ENCODE measurements at places on chromosomes 5 and 9.

GRCh38 chr5:5932824-5933223 lies 445.5 kb downstream of the MED10 start:
- no peak for DNase-seq

GRCh38 chr9:81720450-81721086 lies 31.2 kb upstream of the TLE1 start:
- no peak for DNase-seq

- DNase-seq: no peak
Observed at GRCh38 chr9:126709241-126709640, 95.5 kb downstream of the LMX1B start.

DNA sequence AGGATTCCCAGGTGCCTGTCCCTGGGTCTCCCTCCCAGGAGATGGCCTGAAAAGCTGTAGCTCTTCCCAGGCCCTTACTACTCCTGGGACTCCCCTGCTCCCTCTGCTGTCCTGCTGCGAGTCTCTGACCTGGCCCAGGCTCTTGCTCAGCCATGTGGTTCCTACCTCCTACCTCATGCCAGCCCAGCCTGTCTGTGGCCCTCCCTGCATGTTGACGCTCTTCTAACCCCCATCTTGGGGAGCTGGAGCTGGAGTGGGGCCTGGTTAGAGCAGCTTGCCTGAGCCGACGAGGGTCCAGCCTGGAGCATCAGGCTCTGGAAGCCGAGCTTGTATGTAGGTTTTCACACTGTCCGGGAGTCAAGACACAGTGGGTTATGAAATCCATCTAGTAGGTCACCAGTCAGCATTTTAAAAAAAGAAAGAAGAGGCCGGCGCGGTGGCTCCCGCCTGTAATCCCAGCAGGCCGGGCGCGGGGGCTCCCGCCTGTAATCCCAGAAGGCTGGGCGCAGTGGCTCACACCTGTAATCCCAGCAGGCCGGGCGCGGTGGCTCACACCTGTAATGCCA lies 244.4 kb downstream of the FANCC start:
- no peak for DNase-seq

GRCh38 chr9:4615251-4615650 lies 46.8 kb upstream of the PLPP6 start:
- DNase-seq: no peak

GRCh38 chr5:174313615-174314014 lies 268.1 kb downstream of the NSG2 start:
- DNase-seq: no peak

DNA sequence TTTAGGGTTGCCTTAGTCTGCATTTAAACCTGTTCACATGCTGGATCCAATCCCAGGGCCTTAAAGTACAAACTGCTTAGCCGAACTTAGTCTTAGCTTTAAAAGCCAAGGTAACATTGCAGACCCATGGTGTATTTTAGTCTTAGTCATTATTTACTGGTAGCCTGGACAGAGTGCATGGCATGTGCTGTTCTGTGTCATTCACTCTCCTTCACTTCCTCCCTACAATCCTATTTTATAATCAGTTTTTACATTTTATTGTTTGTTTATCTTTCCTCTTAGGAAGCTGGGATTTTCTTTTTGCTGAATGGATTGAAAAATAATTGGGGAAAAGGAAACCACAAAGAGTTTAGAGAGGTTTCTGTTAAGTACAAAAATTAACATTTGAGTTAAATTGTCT lies 29.4 kb upstream of the TAL2 start:
- DNase-seq: no peak

GRCh38 chr9:130107955-130108354 lies 54.2 kb downstream of the GPR107 start:
- no peak for DNase-seq

- DNase-seq: no peak
Observed at GRCh38 chr9:87594194-87594593, 96.5 kb downstream of the DAPK1 start.

DNA sequence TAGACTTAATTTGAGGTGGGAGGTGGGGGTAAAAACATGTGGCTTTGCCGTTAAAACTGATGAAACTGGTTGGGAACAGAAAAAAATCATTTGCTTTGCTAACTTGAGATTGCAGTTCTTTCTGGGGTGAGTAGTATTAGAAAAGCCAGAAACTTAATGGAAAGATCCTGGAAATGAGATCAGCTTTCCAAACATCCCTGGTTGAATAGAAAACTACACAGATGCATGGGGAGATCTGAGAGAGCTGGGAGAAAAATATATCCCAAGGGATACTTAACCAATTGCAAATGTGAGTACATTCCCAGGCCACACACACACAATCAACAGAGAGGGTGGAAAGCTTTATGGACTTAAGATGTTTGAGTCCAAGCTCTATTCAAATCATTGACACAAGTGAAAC lies 222.3 kb downstream of the YTHDC2 start:
- DNase-seq: no peak

DNA sequence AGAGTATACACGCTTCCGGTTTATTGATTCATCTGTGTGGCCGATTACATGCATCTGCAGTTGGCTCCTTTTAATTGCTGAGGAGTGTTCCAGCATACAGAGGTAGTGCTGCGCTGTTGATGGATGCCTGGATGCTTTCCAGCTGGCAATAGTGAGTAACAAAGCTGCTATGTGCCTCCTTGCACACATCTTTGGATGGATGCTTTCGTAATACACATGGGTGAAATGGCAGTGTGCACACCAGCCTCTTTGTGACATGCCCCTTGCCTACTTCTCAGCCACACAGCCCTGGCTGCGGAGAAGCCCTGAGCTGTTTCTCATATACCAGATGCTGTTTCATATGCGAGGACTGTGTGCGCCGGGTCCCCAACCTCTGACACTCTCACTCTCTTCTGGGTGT lies 151.0 kb downstream of the GADD45G start:
- DNase-seq: no peak

DNA sequence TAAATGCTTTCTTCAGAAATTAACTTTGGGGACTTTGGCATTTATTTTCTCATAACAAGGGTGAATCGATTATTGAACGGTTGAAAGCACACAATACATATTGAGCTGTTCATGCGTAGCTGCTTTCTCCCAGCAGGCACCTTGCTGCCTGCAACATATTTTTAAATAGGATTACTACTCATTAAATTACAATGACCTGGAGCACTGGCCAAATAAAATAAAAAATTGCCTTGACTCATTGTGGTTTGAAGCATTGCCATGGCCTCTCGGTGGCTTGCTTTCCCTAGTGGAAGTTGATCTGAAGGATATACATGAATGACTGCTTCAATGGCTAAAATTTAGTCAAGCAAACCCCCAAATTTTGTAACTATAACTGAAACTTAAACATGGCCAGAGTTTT lies 181.6 kb upstream of the NUDT12 start:
- DNase-seq: no peak

DNA sequence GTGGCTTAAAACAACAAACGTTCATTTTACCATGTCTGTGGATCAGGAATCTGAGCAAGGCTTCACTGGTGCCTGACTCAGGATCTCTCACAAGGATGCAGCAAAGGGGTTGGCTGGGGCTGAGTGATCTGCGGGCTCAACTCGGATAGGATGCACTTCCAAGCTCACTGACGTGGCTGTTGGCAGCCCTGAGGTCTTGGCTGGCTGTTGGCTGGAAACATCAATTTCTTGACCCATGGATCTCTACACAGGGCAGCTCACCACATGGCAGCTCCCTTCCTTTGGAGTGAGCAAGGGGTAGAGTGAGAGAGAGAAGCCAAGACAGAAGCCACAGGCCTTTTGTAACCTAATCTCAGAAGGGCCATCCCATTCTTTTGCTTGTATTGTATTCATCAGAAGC lies 202.1 kb downstream of the NXNL2 start:
- DNase-seq: no peak

DNA sequence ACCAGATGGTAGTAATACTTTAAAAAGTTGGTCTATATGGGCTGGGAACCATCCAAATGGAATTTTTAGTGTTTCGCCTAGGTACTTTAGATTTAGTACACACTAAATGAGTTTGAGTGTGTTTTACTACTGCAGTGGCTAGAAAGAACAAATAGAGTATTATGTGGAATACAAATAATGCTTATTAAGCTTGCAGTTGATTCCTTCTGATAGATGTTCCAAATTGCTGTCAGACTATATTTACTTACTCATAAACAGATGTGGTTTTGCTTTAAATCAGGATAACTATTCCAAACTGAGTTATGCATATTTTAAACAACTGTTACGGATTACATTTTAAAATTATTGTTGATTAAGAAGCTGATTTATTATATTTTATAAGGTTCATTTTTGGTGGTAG lies 103.3 kb downstream of the ZSWIM6 start:
- DNase-seq: no peak

GRCh38 chr9:99023831-99024230 lies 80.1 kb downstream of the COL15A1 start:
- no peak for DNase-seq

DNA sequence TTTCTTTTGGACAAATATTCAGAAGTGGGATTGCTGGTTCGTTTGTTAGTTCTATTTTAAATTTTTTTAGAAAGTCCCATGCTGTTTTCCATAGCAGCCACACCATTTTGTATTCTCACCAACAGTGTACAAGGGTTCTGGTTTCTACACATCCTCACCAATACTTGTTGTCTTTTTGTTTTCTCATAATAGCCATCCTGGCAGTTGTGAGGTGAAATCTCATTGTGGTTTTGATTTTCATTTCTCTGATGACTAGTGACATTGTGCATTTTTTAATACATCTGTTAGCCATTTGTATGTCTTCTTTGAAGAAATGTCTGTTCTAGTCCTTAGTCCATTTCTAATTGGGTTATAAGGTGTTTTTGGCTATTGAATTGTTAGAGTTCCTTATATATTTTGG lies 214.3 kb downstream of the ARRDC3 start:
- DNase-seq: no peak

DNA sequence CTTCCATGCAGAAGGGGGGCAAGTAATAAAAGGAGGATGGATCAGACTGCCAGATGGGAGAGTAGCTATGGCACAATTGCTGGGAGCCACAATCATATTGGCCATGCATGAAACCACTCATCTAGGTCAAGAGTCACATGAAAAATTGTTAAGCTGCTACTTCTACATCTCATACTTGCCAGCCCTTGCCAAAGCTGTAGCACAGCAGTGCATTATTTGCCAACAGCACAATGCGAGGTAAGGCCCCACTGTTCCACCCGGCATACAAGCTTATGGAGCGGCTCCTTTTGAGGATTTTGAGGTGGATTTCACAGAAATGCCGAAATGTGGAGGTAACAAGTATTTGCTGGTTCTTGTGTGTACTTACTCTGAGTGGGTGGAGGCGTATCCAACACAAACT lies 109.9 kb upstream of the EPB41L4A start:
- no peak for DNase-seq

DNA sequence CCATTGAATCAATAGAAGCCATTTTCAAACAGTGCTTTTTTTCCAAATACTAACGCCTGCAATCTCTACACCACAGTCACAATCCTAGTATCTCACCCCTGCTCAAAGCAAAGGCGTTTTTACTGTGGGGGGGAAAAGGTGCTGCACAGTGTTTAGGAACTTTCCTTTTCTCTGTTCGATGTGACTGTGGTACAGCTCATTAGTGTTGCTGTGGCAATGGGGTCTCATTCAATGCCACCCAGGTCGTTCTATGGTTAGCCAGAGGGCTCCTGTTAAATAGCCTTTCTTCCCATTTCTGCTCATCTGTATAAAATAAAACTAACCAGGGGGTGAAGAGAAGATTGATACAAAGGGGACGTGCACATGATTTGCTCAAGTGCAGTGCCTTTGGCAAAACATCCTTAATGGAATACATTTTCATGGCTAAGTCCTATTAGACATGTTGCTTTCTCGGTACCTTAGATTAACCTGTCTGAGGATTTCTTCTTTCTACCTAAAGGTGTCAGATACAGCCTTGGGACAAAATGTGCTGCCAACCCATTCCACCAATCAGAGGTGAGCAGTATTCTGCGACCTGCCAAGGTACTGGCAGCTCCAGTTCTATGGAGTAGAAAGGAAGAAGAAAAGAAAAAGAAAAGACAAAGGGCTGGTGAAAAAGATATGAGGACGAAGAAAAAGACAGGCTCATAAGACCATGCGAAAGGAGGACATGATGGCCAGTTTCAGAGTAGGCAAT lies 651.4 kb upstream of the DMAC1 start:
- no peak for DNase-seq

GRCh38 chr5:168951356-168951755 lies 349.6 kb downstream of the SLIT3 start:
- no peak for DNase-seq

- no peak for DNase-seq
Observed at GRCh38 chr5:103389846-103390245, 131.3 kb downstream of the MACIR start.

- DNase-seq: no peak
Observed at GRCh38 chr5:131460867-131461572, 174.0 kb downstream of the RAPGEF6 start.

GRCh38 chr9:20462410-20462809 lies 159.9 kb downstream of the MLLT3 start:
- DNase-seq: no peak

DNA sequence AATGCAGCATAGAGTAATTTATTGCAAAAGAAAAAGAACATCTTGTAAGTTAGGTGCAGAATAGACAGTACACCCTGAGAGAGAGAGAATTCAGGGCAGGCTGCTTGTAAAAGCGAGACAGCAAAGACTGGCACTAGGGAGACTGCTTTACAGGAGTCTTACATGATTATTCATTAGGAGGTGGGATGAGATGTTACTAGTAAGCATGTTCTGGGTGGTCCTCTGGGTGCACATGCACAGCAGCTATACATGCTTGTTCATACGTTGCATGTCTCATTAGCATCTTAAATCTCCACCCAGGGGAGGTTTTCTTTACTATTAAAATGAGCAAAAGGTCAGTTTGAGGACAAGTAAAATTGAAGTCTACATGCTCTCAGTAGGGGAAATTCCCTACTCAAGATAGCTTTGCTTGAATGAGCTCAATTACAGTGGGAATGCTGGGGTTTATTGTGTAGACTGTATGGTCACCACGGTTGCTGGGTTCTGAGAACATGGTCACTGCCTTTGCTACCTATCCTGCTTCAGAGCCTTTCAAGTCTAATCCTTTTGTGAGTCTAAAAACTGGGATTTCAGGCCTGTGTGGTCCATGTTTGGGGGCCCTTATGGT lies 60.6 kb downstream of the RGS7BP start:
- no peak for DNase-seq

- no peak for DNase-seq
Observed at GRCh38 chr9:111907147-111907546, 10.5 kb downstream of the UGCG start.

DNA sequence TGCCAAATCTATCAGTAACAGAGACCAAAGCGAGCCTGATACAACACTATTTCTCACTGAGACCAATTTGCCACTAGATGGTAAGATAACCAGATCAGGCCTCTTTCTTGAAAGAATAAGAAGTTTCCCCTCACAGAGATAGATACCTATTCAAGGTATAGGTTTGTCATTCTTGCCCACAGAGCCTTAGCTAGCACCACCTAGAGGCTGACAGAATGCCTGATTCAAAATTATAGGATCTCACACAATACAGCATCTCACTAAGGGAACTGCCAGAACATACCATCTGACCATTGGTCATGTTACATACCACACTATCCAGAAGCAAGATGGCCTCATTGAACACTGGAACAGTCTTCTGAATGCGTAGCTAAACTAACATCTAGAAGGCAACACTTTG lies 166.6 kb upstream of the HCN1 start:
- no peak for DNase-seq

All from activated CD4-positive, alpha-beta T cell treated with anti-CD3 and anti-CD28 coated beads, Interleukin-2, amount 50 U/mL, for 24 hours (primary cell).